ENCODE measurements at places on chromosomes 7 and 10. TPM values are rescaled to one million over a fixed set of nuclear protein-coding genes. Genes with fewer than 3 reads are reported as not detected.

- DNase-seq = no peak
These were observed 2.4 kb downstream of the PAPSS2 start for GRCh38 chr10:87661861-87662785.

- no peak for DNase-seq
These were observed 10.4 kb upstream of the STRIP2 start for GRCh38 chr7:129423700-129424410.

DNA sequence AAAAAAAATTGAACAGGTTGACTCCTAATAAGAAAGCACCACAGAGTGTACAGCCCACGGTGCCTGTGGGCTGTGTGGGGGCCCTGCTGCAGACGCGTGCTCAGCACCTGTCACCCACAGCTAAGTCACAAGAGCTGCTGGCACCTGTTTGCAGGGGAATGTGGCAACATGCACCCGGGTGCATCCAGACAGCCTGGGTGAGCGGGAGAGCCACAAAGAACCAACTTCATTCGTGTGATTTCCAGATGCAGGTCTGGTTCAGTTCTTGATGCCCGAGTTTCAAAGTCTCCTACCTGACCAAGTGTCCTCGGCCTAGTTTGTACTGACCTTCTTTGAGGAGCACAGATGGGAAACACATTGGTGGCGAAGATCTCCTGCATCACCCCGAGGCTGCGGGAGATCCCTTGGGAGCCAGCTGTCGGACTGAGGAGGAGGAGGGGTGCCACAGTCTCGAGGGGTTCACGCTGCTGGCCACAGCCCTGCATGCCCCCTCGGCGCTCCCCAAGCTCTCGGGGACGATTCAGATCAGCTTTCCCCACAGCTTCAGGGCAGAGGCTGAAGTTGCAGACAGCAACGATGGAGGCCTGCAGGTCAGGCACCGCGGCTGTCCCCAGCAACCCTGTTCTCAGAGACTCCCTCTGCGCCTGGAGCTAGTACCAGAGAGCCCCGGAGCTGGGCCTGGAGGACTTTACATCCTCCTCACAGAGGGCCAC is 35.3 kb downstream of the AMZ1 start:
- DNase-seq = no peak

DNA sequence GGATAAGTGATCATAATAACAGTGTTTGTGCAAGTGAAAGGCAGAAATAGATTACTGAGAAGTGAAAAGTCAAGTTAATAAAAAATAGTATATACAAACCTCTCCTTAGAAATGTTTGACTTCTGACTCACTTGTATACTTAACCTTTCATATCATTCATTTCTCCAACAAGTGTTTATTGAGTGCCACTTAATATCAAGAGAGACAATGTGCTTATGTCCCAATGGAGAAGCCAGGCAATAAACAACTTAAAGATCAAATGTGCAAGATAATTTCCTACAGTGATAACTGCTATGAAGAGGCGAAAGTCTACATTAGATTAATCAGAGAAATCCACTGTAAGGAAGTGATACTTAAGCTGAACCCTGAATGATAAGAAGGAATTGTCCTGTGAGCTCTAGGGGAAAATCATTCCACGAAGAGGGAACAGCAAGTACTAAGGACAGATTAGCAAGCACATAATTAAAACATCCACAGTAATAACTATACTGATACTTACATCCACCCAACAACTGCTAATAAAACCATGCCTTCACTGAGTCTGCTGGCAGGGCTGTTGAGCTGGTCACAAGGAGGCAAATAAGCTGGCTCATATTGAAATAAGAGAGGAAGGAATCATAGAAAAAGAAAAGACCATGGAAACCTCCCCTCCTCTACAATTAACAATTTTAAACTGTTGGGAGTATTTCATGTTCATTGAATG is 203.5 kb downstream of the CTNNA3 start:
- DNase-seq = no peak

DNA sequence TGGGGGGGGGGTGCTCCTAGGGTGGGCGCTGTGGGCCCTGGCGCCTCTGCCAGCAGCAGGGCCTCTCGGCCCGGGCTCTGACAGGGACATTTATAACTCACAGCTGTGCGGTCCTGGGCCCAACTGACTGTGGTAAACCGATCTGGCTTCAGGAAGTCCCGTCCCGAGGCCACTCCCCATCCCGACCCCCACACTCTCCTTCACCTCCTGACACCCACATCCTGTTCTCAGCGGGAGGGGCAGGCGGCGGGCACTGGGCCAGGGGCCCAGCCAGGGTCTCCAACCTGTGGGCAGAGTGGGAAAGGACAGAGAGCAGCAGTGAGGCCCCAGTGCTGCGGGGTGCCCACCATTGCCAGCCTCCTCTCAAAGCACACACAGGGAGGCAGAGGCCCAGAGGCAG is 69.1 kb downstream of the ZMIZ1 start:
- DNase-seq = no peak

GRCh38 chr7:85773116-85773728 is 586.4 kb upstream of the SEMA3D start:
- DNase-seq = peak; percentile 40

DNA sequence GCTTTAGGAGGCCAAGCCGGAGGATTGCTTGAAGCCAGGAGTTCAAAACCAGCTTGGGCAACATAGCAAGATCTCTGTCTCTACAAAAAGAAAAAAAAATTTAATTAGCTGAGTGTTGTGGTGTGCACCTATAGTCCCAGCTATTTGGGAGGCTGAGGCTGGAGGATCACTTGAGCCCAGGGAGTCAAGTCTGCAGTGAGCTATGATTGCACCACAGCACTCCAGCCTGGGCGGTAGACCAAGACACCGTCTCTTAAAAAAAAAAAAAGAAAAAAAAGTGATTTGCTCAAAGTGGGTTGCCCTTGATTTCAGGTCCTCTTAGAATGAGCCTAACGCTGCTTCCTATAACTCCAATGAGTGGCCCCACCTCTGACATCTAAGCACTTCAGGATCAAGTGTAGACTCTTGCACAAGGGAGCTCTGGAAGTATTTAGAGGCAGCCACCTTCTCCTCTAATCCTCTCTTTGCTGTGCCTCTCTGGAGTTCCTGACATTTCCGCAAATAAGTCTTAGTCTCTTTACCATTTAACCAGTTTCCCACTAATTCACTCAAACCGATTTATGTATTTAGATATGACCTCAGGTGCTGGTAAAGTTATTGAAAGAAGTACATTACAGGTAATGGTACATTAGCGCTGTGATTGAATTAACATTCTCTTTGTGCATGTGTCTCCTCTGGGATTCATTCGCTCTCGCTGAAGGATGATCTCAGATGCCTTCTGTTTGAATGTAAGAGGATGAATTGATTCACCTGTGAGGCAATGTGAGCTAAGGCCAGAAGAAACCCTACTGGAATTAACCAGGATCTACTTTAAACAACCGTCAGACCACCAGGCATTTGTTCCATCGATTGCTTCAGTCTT is 60.8 kb upstream of the CELF2 start:
- DNase-seq = no peak

DNA sequence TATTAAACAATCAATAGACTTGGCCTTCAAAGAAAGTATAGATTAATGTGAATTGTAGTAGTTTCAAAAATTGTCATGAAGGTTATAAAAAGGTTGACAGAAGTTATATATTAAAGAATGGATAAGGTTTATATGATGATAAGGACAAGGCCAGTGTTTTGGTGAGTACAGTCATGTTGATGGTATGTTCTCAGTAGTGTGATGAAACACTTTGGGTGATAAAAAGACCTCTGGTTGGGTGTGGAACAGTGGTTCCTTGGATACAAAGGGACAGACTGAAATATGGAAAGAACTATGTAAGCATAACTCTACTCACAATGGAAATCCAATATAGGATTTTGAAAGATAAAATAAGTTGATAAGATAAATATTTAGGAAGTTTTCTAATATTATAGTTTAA is 866.3 kb downstream of the ANKRD7 start:
- no peak for DNase-seq

- DNase-seq = no peak
These were observed at the start of gene NANOS1 for GRCh38 chr10:119029613-119030420. Gene NANOS1 (plus strand): TSS chr10:119029714. CDS start chr10:119029802, 88 bp downstream.

DNA sequence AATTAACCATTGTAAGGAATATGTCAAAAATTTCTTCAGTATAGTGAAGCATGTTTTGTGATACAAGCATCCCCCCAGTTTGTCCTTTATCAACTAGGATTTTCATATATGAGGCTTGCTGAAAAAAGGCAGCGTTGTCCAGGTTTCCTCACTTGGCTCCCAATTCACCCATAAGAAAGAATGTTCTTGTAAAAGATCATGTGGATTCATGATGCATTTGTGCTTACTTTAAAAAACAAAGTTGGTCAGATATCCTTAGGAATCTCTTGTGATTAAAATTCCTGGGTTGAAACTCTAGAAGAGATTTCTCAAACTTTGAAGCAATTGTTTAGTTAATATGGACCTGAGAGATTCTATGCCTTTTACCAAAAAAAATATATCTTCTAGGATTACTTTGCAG is 181.8 kb downstream of the KIAA1217 start:
- no peak for DNase-seq

- DNase-seq = no peak
These were observed 296.8 kb upstream of the CACNA2D1 start for GRCh38 chr7:82740246-82740848.

DNA sequence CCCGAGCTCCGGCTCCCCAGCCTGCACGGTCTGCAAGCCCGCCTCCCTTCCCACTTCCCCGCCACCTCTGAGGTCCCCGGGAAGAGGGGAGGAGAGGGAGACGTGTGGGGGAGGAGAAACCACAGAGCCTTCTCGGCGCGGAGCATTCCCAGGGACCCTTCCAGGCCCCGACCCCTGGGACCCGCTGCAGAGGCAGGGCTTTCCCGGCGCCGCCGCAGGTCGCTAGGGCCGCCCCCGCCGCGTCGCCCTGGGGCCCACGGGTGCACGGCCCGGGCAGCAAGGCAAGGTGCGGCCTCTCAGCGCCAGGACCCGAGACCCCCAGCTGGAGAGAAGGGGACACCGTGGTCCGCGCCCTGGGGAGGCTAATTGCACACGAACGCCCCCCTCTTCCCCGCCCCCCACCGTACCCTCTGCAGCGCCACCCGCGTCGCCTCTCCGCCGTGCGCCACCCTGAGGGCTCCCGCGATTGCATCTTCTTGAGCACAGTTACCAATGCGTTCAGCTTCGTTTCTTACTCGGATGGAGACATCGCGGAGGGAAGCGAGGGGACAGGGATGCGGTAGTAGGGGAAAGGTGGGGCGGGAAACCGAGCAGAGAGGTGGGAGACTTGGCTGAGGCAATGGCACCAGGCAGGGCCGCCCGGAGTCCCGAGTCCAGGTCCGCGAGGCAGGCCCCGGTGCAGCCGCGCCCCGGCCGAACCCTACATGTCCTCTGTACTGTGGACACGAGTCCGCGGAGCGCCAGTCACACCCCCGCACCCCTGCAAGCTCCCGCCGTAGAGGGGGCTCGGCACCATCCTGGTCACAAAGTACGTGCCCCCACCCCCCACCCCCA is 28.9 kb downstream of the SKIDA1 start:
- DNase-seq = no peak

GRCh38 chr10:113108948-113109347 is 158.9 kb downstream of the TCF7L2 start:
- DNase-seq = no peak

- DNase-seq = no peak
These were observed 15.4 kb downstream of the NRF1 start for GRCh38 chr7:129626896-129627295.

GRCh38 chr7:2655870-2656614 is 24.3 kb downstream of the TTYH3 start:
- DNase-seq = no peak

DNA sequence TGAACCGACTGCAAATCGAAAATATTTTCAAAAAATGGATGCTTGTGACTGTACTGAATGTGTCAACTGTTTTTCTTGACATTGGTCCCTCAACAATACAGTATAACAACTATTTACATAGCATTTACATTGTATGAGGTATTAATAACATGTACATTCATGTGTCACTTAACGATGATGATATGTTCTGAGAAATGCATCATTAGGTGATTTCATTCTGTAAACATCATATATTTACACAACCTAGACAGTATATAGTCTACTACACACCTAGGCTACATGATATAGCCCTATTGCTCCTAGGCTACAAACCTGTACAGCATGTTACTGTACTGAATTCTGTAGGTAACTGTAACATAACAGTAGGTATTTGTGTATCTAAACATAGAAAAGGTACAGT is 39.7 kb downstream of the SIRT1 start:
- no peak for DNase-seq

GRCh38 chr7:158377800-158378623 is 209.6 kb downstream of the PTPRN2 start:
- DNase-seq = no peak

DNA sequence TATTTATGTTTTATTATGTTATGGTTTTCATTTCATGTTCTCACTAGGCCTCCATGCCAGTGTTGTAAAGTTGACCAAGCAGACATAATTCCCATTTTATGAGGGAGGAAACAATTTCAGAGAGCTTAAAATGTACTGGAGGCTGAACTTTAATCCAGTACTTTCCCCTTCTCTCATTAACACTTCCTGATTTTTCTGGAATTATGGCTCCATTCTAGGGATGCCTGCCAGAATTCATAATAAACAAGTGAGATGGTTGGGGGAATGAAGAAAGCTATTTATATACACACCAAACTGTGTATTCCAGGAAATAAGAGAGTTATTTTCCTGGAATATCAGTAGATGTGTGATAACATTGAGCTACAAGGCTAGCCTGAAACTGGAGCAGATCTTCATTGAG is 6.9 kb downstream of the TMEM236 start:
- DNase-seq = no peak

DNA sequence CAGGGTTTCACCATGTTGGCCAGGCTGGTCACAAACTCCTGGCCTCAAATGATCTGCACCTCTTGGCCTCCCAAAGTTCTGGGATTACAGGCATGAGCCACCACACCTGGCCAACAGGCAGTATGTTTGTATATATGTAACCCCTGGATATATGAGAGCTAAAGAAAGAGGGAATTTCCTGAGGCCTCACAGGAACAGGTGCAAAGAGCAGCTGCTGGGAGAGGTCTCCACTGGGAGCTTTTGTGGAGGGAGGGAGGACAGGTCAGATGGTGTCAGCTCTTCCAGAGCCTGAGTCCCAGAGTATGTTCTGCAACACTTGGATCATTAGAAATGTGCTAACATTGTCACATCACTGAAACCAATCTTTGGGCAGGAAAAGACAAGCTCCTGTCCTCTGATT is 110.1 kb upstream of the KIF5B start:
- no peak for DNase-seq

Gene ZNF22
- 42.4 TPM for polyA plus RNA-seq

Gene CHST15
- 13.9 TPM for polyA plus RNA-seq

Gene GDF2
- polyA plus RNA-seq = not detected

Gene ADAP1
- 3.2 TPM for polyA plus RNA-seq

Gene SPDYE2
- 7.4 TPM for polyA plus RNA-seq

Gene RADIL
- 2.9 TPM for polyA plus RNA-seq

Gene NOBOX
- not detected for polyA plus RNA-seq

Gene CALY
- not detected for polyA plus RNA-seq

Gene TLX1
- not detected for polyA plus RNA-seq
